ENCODE measurements at places on chromosomes 5 and 9. TPM values are rescaled to one million over a fixed set of nuclear protein-coding genes. Genes with fewer than 3 reads are reported as not detected.

The LRRC19 gene
- not detected for total RNA-seq

The PCDHGA3 gene
- total RNA-seq = 0.63 TPM

The LHX2 gene
- total RNA-seq = not detected

The PCDHB15 gene
- 0.26 TPM for total RNA-seq

The ANKRD31 gene
- total RNA-seq = under 0.01 TPM

The SLC25A2 gene
- total RNA-seq = under 0.01 TPM

The SPATA31E1 gene
- total RNA-seq = not detected

The TESK1 gene
- 3.1 TPM for total RNA-seq

The TMEFF1 gene
- total RNA-seq = 12.9 TPM

The LCN2 gene
- total RNA-seq = not detected

The NUTM2F gene
- total RNA-seq = not detected

The DMGDH gene
- total RNA-seq = 0.76 TPM

The ADAMTSL2 gene
- total RNA-seq = under 0.01 TPM

The GLIPR2 gene
- 108 TPM for total RNA-seq

The LHFPL2 gene
- total RNA-seq = 39.6 TPM

The REEP2 gene
- 1.6 TPM for total RNA-seq

Data from dermis microvascular lymphatic vessel endothelial cell (primary cell).